ENCODE measurements at places on chromosomes 12 and 14.

- DNase-seq, result no peak
These were observed 151.6 kb downstream of the PIWIL1 start for GRCh38 chr12:130489293-130489692.

GRCh38 chr12:93982771-93983315 is 165.5 kb upstream of the PLXNC1 start:
- no peak for DNase-seq

GRCh38 chr12:31370531-31371255 is 44.7 kb upstream of the SINHCAF start:
- no peak for DNase-seq

- no peak for DNase-seq
These were observed 39.8 kb upstream of the DIO3 start for GRCh38 chr14:101521473-101521915.

DNA sequence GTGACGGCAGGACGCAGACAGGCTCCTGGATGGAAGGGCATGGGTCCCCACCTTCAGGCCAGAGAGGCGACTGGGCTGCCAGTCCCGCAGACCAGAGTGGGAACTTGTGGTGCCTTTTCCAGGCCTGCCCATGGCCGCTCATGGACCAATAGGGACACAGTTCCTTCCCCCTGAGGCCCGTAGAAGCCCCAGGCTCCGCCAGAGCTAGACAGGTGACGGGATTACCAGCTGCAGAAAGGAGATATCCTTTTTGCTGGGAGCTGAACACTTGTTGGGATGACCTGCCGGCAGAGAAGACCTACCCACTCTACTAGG is 73.6 kb upstream of the RASSF8 start:
- DNase-seq, result no peak

GRCh38 chr14:106308839-106309389 is 782.5 kb downstream of the TMEM121 start:
- peak; percentile 69 for DNase-seq

DNA sequence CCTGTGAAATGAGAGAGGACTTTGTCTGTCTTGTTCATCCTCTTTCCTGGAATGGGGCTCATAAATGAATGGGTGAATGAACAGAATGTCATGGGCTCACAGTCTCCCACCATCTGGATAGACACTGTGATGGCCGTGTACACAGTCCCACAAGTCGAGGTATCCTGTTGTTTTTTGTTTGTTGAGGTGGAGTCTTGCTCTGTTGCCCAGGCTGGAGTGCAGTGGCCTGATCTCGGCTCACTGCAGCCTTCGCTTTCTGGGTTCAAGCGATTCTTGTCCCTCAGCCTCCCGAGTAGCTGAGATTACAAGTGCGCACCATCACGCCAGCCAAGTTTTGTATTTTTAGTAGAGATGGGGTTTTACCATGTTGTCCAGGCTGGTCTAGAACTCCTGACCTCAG is 16.1 kb upstream of the PLA2G1B start:
- no peak for DNase-seq

DNA sequence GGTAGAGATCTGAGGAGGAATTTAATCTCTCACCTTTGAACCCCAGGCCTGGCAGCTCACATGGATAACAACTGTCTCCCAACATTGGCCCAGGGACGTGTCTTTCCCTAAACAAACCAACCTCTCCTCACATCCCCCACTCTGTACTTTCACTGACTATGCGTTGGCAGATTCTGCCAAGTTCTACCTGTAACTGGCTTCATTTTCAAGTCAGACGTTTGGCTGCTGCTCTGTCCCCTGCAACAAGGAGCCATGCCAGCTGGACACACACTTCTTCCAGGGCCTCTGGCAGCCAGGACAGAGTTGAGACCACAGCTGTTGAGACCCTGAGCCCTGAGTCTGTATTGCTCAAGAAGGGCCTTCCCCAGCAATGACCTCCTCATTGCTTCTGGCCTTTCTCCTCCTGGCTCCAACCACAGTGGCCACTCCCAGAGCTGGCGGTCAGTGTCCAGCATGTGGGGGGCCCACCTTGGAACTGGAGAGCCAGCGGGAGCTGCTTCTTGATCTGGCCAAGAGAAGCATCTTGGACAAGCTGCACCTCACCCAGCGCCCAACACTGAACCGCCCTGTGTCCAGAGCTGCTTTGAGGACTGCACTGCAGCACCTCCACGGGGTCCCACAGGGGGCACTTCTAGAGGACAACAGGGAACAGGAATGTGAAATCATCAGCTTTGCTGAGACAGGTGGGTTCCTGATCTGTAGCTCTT is at the start of gene INHBC:
Gene INHBC, plus strand, starts transcription at position 268 of the 707 bp plus-strand sequence. Its CDS starts 103 bp downstream, at position 371.
- no peak for DNase-seq

DNA sequence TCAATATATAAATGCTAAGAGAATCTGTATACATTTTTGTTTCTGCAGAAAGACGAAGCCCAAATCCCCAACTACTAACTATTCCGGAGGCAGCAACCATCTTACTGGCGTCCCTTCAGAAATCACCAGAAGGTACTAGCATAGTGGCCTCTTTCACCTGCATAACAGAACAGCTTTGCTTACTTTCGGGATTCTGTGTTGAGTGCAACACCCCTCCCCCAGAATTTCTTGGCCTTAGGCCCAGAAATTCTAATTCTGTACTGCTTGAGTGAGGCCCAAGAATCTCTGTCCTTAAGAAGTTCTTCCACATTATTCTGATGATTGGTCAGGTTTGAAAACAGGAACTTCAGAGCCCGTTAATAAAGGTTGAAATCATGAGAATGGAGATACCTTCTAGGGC is 2.9 kb downstream of the SPX start:
- no peak for DNase-seq
